ENCODE measurements at places on chromosomes 6 and 20.

DNA sequence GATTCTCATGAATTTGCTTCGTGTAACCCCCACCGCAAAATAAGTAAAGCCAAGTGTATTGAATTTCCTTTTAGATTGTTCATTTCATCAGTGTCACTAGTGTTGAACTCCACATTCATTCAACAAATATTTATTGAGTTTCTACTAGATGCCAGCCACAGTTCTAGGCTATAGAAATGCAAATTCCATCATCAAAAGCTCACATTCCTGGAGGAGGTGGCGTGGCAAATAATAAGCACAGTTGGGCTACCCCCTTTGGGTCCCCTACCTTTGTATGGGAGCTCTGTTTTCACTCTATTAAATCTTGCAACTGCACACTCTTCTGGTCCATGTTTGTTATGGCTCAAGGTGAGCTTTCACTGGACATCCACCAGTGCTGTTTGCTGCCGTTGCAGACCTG, 12.7 kb upstream of the ME1 start:
- no peak for DNase-seq

DNA sequence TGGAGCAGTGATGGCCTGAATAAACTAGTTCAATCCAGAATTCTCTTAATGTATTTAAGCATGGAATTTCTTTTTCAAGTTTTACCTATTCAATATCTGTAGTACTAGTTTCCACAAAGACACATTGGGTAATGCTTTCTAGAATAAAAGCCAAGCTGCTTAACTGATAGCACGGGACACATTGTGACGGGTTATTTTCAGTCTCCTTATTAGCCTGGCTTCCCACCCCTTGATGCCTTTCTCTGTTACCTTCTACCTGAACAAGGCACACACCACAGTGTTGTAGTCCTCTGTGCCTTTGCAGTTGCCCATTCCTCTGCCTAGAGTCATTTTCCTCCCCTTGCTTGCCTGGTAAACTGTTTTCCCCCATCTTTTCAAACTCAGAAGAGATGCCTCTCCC, 139.1 kb downstream of the HDGFL1 start:
- no peak for DNase-seq

DNA sequence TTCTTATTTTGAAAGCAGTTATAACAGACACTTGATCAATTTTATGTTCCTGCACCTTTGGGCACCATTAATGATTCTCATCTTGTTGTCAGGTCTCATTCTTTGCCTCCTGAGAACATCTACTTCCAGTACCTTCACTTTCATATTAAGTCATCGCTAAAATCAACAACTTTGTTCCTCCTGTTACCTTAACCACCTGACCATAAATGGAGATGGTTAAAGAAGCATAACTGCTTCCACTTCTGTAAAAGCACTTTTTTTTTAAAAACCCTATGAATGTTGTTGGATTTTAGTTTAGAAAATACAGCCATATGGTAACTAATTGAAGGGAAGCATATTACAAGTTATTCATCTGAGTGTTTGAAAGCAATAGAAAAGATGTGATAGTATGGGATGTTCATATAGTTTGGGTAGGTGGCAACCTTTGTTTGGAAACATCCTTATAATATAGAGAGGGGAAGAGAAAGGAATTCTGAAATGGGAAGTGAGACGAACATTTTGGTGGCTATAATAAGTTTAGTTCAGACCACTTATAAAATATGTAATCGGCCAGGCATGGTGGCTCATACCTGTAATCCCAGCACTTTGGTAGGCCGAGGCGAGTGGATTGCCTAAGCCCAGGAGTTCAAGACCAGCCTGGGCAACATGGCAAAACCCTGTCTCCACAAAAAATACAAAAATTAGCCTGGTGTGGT, 53.9 kb downstream of the AFG1L start:
- DNase-seq, result no peak

- no peak for DNase-seq
Measured at GRCh38 chr6:6968731-6969552, 138.8 kb upstream of the RREB1 start.

DNA sequence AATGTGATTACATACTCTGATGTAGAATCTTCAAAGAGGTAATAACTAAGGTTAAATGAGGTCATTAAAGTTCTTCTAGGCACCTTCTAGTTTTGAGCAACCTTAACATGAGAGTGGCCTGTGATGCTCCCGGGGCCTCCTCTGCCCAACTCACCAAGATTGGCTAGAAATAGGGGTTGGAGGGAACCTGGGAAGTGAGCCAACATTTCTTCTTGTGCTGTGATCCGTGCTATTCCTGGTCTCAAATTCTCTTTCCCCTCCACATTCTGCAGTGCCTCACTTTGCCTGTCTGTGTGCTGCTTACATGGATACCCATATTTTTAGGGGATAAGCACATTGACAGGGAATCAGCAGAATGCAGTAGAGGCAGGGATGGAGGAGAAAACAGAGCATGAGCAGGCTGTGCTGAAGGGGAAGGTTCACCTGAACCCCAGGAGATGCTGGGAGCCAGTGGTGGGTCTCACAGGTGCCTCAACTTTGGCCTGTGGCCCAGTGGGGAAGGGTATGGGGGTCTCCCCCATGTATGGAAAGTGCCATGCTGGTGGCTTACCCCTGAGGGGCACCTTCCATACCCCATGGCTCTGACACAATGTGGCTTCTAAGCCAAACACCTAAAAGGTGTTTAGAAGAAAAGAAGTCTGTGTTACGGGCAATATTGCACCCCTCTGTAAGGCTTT, 164.7 kb upstream of the CHD6 start:
- DNase-seq, result no peak

DNA sequence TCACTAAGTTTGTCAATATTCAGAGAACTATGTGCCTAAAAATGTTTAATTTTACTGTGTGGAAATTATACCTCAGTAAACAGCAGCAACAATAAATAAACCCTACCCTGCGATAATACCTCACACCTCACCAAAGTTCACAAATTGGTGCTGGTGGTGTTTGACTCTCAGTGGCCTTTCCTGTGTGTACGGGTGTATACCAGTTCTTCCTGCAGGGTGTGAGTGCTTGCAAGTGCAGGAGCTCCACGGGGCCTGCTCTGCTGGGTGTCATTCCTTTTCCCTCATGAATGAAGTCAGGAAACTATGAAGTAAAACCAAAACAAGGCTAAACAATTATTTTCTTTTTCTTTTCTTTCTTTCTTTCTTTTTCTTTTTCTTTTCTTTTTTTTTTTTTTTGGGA, 4.1 kb upstream of the ENPP5 start:
- DNase-seq, result no peak

GRCh38 chr6:14584450-14584849, 466.9 kb downstream of the CD83 start:
- no peak for DNase-seq

GRCh38 chr6:132161283-132161682, 210.1 kb upstream of the CCN2 start:
- DNase-seq, result no peak

DNA sequence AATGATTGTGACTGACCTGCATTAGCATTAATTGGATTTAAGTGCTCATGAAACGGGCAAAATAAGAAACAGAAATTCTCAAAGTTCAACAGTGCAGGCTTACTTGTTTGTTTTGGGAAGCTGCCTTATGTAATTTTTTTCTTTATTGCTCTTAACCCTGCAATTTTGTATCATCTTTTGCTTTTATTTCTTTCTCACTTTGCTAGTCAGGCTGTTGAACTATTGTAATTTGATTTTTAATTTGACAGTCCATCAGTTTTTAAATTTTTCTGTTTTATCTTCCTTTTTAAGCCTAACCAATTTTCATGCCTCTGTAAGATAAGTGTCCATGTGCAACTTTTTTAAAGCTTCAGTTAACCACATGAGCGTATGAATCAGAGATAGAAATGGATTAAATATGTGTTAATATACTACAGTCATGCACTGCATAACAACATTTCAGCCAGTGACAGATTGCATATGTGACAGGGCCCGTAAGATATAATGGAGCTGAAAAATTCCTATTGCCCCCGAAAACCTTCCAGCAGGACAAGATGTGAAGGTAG, 44.6 kb downstream of the PEX7 start:
- no peak for DNase-seq

DNA sequence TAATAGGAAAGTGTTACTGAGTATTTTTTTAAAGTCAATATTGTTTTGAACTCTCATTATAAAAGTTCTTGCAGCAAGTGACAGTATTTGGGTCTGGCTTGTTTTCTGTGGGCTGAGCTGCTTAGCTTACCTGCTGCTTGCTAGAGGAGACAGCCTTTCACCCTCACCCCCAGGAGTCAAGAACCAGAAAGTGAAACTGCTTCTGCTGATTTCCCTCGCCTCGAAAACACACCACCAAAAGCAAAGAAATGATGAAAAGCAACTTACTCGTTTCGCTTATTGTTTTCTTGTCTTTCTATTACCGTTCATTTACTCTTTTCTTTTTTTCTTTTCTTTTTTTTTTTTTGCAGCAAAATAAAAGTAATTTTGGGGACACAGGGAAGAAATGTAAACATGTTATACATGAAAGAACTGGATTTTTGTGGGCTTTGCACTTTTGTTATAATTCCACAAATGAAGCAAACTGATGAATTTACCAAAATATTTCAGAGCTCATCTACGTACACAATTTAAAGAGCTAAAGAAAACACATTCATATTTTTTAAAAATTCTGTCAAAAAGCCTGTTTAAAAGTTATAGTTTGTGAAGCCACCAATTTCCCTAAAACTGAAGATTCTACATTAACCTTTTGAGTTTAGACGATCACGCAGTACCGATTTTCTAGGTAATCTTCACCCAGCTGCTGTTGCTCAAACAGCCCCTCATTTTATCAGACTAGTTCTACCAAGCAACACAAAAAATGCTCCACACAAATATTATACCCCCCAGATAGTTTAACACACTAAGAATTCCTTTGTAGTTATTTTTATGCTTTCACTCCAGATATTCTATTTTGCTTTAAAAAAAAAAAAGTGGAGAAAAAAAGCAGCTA, 1.7 kb downstream of the SCML4 start:
- DNase-seq, result no peak

- DNase-seq, result no peak
Measured at GRCh38 chr20:7090811-7091210, 323.3 kb downstream of the BMP2 start.

- no peak for DNase-seq
Measured at GRCh38 chr20:46142124-46142523, 24.0 kb downstream of the CD40 start.

DNA sequence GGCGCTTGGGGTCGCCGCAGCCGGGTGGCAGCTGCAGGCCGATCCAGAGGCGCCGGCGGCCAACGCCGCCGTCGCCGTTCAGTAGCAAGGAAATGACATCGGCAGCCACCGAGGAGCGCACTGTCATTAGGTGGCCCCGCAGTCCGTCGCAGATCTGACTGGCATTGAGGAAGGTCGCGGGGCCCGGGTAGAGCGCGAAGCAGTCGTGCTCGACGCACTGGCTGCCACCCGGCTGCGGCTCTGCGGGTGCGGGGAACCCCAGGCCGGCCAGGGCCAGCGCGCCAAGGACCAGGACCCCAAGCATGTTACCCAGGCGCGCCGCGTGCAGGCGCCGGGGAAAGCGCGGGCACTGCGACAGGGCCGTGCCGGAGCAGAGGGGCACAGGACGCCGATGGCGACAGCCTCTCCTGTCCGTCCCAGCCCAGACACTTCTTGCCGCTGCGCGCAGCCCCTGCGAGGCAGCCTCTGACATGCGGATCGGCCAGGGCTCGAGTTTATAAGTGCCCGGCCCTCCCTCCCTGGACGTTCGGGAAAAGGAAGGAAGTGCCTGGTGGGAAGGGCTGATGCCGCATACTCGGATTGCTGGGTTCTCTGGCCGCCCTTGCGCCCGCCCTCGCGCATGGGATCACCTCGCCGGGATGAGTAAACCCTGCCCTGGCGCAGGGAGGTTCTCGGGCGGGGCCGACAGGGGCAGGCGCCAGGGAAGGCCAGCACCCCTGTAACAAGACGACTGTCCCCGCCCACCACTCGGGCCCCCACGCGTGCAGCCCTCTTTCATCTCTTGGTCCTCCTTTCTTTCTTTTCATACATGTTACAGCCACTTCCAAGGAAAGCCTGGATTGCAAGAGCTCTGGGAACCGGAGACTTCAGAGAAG, at the start of gene THBD:
TSS of gene THBD (minus strand) at position 472 of the 875 bp plus-strand sequence. CDS start at position 304, 168 bp downstream.
- DNase-seq, result no peak

- DNase-seq, result peak; percentile 71
Measured at GRCh38 chr6:25942561-25943147, 12.2 kb upstream of the SLC17A2 start.
